A549 treated with Hydrocortisone at 1 μM for 4 hours (cell line): ENCODE measurements at places on chromosomes 3 and 15. TPM values are rescaled to one million over a fixed set of nuclear protein-coding genes. Genes with fewer than 3 reads are reported as not detected.

Gene DPPA4
- total RNA-seq = not detected in 5 replicates

Gene CACNA2D2
- 0.48 to 0.61 TPM (median 0.59 TPM) in 5 replicates for total RNA-seq

Gene PLSCR5
- not detected in 5 replicates for total RNA-seq

Gene ESYT3
- 0.40 to 0.83 TPM (median 0.55 TPM) in 5 replicates for total RNA-seq

Gene PROK2
- total RNA-seq = not detected in 5 replicates

Gene APPL1
- total RNA-seq = 12.0 to 19.8 TPM (median 16.7 TPM) in 5 replicates

Gene GOLGA8S
- total RNA-seq = 0.08 to 0.22 TPM (median 0.14 TPM) in 5 replicates

Gene HACD2
- 28.1 to 38.2 TPM (median 33.2 TPM) in 5 replicates for total RNA-seq

Gene ZMYND10
- 0.79 to 1.7 TPM (median 1.1 TPM) in 5 replicates for total RNA-seq

Gene JAGN1
- 78.5 to 106 TPM (median 99.5 TPM) in 5 replicates for total RNA-seq

Gene FYTTD1
- total RNA-seq = 22.6 to 34.3 TPM (median 28.5 TPM) in 5 replicates

Gene IL17RC
- total RNA-seq = 27.3 to 35.3 TPM (median 31.1 TPM) in 5 replicates

Gene CP
- 3.4 to 7.5 TPM (median 6.7 TPM) in 5 replicates for total RNA-seq

Gene FSIP1
- 0.53 to 1.6 TPM (median 0.95 TPM) in 5 replicates for total RNA-seq

Gene BNIP2
- 63.6 to 93.9 TPM (median 67.8 TPM) in 5 replicates for total RNA-seq
